Non-pigmented ciliary epithelial cell (primary cell): ENCODE measurements at places on chromosomes 7 and 10.
A peak's percentile ranks its signal among the peaks of the same experiment; 100 is the strongest.

DNA sequence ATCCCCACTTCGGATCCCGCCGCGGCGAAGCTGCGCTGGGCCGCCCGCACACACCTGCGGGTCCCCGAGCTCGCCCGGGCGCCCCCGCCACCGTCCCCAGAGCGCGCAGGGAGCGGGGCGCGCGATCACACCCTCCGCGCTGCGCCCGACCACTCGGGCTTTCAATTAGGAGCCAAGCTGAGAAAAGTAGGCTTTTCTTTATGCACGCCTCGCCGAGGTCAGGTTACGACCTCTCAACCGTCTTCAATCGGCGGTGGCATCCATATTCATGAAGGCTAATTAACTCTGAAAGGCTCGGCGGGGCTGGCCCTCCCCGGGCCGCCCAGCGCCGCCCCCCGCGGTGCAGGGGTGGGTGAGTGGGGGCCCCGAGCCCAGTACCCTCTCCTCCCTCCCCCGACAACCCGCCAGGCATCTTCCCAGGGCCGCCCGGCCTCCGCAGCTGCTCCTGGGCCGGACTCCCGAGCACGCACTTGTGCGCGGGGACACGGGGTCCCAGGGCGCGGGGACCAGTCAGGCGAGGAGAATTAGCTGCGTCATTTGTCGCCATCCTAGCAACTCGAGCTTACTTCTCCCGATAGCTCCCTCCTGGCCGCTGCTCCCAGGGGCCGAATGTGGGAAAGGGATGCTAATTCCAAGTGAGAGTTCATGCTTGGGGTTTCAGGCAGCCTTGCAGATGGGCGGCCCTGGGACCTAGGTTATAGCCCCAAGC, 155.5 kb upstream of the LYZL2 start:
- no peak for DNase-seq

- DNase-seq: no peak
Observed at GRCh38 chr7:7817748-7818147, 99.3 kb upstream of the RPA3 start.

DNA sequence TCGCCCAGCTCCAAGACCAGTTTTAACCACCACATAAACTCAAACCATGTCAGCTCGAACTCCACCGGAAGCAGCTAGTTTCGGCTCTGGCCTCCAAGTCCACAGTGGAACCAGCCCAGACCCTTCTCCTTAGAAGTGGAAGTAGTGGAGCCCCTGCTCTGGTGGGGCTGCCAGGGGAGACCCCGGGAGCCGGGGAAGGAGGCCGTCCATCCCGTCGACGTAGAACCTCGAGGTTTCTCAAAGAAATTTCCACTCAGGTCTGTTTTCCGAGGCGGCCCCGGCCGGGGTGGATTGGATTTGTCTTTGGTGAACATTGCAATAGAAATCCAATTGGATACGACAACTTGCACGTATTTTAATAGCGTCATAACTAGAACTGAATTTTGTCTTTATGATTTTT, 87.5 kb downstream of the RGS10 start:
- DNase-seq: no peak

DNA sequence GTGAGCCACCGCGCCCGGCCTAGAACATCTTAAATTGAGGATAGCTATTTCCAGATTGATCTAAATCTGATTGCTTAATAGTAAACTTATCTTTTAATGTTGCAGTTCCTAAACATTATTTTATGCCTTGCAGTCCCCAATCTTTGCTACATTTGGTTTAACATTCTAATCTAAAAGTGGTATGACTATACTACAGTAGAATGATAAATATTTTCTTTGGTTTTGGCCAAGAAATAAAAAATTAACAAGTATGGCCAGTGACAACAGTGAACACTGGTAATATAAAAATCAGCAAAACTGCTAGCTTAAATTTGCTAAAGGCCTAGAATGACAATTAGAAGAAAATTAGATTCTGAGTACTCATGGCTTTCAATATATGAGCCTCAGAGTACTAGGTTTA, 73.5 kb downstream of the CDK6 start:
- no peak for DNase-seq

- no peak for DNase-seq
Observed at GRCh38 chr10:30594077-30594476, 35.5 kb downstream of the LYZL2 start.

- DNase-seq: no peak
Observed at GRCh38 chr10:81314471-81314870, 560.5 kb upstream of the NRG3 start.

GRCh38 chr10:118472415-118473304, 122.8 kb downstream of the PRLHR start:
- no peak for DNase-seq

DNA sequence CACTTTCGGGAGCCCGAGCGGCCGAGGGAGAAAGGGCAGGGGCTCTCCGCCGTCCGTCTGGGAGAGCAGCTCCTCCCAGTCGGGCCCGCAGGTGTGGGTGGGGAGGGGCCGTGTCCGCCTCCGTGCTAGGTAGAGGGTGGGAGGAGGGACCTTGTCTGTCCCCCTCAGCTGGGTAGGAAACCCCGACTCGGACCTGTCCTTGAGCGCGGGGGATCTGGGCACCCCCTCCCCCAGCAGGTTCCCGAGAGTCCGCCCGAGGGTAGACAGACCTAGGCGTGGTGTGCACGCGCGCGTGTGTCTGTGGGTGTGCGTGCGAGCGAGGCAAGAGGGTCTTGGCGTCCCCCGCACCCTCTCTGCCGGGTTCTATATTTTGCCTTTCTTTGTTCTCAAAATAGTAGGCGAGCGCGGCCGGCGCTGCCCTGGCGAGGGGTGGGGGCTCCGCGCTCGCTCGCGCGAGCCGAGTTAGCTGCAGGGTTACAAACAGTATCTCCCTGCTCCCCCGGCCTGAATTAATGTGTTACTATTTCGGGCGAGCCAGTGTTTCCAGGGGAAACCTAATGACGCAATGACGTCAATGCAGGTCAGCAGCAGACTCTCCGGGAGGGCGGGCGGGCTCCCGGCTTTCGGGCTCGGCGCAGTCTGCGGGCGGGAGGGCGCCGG, 73.9 kb upstream of the LEP start:
- peak; percentile 28 for DNase-seq

GRCh38 chr7:130927062-130927461, 193.1 kb upstream of the KLF14 start:
- DNase-seq: no peak
